Left forelimb (tissue), 1 donor: ENCODE measurements at places on chromosomes 7 and 10.
A peak's percentile ranks its signal among the peaks of the same experiment; 100 is the strongest.

DNA sequence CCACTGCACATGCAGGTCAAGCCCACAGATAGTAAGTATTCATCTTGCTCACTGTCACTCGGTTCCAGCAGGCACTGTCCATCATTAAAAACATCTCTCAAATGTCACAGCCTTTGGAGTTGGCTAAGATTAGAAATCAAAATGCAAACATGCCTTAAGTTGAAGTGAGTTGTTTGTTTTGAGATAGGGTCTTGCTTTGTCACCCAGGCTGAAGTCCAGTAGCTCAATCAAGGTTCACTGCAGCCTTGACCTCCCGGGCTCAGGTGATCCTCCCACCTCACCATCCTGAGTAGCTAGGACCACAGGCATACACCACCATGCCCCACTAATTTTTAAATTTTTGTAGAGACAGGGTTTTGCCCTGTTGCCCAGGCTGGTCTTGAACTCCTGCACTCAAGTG is 98.1 kb downstream of the EBF3 start:
- no peak for DNase-seq

DNA sequence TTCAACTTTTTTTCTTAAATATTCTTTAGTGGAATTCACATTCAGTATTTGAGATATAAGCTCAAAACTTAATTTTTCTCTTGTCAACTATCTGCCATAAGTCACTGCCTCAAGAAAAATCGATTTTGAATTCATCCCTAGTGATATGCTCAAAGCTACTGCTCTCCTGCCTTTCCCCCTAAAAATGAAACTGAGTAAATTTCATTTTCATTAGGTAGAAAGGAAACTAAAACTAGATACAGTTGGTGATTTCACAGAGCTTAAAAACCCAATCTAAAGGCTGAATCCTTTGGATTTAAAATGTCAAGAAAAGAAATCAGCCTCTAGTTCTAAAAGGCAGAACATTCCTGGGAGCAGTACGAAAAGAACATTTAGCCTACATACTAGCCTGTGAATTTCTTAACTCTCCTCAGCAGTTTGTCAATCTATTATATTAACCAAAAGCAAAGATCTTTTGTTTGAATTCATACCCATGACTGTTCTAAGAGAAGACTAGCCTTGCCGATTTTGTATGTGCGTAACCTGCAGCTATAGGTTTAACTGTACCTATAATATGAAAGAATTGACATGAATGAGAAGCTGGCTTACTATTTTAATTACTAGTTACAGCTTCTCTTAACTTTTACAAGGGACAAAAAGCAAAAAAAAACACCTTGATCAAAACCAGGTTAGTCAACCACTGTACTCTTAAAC is 4.9 kb upstream of the FAM53B start:
- no peak for DNase-seq

DNA sequence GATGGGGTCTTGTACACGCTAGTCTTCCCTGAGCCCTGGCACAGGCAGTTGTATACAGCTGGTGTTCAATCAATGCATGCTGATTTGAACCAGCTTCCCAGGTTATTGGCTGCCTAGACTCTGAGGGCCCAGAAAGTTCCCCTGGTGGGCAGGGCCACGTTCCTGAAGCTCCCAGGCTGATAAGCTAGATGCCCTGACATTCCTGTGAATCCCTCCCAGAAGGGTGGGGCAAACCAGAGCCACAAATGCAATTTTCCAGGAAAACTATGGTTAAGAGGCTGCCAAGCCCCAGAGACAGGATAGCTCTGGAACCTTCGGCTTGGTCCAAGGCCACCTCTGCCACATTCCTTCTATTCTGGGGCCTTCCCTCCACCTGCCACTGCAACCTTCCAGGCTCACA is 78.2 kb downstream of the FAM53B start:
- DNase-seq, result no peak

DNA sequence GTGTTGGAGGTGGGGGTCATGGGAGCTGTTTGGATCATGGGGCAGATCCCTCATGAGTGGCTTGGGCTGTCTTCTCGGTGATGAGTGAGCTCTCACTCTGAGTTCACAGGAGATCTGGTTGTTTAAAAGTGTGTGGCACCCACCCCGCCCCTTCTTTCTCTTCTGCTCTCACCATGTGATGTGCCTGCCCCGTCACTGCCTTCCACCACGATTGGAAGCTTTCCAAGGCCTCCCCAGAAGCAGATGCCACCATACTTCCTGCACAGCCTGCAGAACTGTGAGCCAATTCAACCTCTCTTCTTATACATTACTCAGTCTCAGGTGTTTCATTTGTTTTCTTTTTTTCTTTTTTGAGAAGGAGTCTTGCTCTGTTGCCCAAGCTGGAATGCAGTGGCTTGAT is 170.0 kb downstream of the PTPN20 start:
- DNase-seq, result no peak

DNA sequence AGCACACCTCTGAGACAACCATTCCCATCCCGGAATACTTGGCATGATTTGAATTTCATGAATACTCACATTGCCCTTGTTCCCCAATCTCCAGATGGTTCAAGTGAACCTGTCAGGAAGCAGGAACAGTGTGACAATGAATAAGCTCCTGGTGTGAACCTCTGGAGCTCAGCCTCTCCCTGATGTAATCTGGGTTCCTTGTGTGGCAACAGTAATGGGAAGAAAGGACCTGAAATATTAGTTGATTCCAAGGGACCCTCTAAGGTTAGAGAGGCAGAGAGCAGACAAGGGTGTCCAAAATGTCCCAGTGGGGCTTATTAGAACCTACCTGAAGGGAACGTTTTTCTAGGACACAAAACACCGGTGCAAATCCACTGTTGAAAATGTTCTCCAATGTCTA is 8.5 kb downstream of the OR2A7 start:
- peak; percentile 55 for DNase-seq

DNA sequence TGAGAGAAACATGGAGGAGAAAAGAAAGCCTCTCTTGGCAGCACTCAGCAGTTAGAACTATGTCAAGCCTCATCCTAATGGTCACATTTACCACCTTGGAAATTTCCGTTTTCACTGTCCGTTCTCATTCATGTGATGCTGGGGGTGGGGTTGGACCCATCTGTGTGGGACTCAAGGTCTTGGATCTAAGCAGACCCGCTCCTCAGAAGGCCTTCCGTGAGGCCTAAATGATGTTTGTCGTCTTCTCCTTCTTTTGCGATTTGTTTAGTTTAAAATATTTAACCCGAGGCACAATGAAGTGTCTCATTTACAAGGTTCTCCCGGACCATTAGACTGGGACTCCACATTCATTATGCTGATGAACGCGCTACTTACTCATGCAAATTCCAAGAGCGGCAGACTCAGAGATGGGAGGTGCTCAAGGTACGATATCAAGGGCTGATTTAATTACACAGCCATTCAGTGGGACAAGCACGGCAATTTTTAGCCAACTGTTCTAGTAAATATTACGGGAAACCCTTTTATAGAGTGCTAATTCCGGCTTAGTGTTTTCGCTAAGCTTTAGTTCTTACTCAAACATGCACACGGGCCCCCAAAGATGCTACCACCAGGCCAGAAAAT is 109.1 kb upstream of the EFCAB10 start:
- no peak for DNase-seq

GRCh38 chr7:15684111-15684800 is 2.2 kb downstream of the MEOX2 start:
- DNase-seq, result no peak

GRCh38 chr10:123266971-123267370 is 112.8 kb downstream of the BUB3 start:
- no peak for DNase-seq
